ENCODE measurements at places on chromosomes 1 and 21.

DNA sequence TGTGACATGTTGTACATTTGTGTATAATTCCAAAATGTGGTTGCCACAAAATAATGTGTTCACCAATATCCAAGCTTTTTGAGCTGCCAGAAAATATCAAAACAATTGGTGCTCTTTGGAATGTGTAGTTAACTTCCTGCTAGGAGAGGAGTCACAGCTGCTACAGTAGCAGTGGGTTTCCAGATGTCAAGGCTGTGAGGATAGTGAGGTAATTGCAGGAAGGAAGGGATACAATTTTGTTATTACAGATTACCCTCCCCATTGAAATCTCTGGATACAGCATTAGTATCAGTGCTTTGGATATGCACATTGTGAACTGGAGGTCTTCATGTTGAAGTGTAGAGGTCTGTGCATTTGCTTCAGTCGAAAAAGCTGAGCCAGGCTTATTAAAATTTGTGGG lies 253.2 kb downstream of the PTPRC start:
- no peak for DNase-seq

DNA sequence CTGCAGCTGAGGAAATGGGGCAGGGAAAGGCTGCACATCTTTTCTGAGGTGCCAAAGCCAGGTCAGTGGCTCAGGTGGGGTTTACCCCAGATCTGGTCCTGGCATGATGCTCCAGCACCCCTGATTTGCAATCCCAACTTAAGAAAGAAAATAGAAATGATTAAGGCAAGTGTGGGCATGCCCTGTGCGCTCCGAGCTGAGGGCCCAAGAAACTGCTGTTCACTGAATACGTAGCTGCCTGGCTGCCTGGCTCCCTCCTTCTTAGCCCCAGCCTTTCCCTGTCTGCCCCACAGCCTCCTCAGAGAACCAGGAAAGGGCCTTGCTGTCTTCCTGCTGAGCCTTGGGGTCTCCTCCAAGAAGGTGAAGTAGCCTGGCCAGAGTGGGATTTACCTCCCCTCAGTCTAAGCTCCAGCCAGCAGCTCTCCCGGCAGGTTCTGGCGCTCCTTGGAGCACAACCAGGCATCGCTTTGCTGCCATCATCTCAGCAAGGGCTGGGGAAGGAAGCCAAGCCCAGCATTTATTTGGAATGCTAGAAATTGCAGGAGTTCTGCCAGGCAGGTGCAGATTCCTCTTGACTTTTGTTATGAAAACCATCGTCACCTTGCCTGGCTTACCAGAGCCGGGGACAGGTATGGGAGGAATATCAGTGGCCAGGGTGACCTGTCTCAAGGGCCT lies 51.3 kb upstream of the SELENON start:
- DNase-seq, result no peak

- no peak for DNase-seq
Measured at GRCh38 chr21:37582590-37582989, 216.0 kb downstream of the DYRK1A start.

- no peak for DNase-seq
Measured at GRCh38 chr1:41465741-41466140, 18.7 kb downstream of the EDN2 start.

DNA sequence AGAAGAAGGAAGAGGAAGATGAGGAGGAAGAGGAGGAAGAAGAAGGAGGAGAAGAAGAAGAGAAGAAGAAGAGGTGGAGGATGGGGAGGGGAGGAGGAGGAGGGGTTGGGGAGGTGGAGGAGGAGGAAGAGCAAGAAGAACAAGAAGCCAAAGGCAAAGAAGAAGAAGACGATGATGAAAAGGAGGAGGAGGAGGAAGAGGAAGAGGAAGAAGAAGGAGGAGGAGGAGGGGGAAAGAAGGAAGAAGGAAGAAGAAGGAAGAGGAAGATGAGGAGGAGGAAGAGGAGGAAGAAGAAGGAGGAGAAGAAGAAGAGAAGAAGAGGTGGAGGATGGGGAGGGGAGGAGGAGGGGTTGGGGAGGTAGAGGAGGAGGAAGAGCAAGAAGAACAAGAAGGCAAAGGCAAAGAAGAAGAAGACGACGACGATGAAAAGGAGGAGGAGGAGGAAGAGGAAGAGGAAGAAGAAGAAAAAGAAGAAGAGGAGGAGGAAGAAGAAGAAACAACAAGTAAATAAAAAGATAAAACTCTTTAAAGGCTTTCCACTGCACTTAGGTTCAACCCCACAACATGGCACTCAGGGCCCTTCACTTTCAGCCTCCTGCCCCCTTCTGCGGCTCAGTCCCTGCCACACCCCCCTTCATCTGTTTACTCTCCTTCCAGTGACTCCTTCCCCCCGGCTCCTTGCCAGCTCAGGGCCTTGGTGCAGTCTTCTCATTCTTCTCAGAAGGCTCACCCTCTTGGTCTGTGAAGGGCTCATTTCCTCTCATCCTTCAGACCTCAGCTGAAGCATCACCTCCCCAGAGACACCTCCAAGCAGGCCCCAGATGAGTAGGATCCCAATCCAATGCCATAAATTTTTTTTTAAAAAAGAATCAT lies 114.0 kb downstream of the KCNN3 start:
- no peak for DNase-seq

DNA sequence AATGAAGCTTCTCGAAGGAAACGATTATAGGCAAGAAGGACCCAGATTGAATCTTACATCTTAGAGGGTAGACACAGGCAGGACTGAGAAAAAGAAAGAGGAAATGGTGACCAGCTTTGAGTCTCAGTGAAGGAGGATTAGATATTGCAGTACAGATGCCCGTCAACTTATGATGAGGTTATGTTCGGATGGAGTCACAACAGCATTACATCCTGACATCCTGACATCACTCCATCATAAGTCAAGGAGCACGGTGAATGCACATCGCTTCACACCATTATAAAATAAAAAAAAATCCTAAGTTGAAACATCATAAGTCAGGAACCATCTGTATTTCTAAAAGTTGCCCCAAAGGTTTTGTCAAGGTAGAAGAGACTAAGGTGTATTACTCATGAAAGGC lies 312.3 kb upstream of the PLXNA2 start:
- no peak for DNase-seq

DNA sequence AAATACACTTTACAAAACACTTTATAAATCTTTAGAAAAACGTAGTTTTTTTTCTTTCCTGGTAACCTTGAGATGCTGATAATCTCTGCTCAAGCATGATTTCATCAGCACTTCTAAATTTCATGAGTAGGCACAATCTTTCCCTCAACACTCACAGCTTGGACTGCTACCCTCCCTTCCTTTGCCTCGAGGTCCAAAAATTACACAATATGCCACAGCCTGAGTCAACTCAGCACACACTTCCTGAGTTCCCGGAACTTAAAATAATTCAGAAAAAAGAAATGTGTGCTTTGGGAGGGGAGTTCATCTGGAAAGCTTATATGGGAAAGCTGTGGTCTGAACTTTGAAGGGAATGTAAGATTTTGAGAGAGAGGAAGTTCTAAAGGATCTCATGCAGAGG lies 5.9 kb downstream of the CLCA2 start:
- DNase-seq, result no peak

DNA sequence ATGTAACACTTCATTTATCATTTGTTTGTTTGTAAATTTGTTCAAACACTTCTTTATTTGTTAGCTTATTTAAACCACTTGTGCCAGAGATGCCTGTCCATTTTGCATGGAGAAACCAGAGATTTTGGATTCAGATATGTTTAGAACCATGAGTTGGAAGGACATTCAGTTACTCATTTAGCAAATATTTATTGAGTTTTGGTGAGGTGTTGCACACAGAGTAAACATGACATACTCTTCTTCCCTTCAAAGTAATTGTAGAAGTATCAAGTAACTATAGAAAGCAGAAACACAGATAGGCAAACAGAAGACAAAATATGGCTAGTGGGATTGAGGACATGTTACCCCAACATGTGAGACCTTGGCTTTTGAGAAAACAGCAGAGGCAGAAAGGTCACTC lies 136.8 kb upstream of the USP25 start:
- DNase-seq, result no peak

- DNase-seq, result no peak
Measured at GRCh38 chr1:12090326-12090725, 27.2 kb downstream of the TNFRSF8 start.

- DNase-seq, result no peak
Measured at GRCh38 chr1:246659594-246660140, 64.5 kb upstream of the SCCPDH start.

- DNase-seq, result no peak
Measured at GRCh38 chr1:41813755-41814745, 104.7 kb downstream of the HIVEP3 start.

GRCh38 chr1:231534703-231535159 lies 6.3 kb downstream of the TSNAX start:
- no peak for DNase-seq

DNA sequence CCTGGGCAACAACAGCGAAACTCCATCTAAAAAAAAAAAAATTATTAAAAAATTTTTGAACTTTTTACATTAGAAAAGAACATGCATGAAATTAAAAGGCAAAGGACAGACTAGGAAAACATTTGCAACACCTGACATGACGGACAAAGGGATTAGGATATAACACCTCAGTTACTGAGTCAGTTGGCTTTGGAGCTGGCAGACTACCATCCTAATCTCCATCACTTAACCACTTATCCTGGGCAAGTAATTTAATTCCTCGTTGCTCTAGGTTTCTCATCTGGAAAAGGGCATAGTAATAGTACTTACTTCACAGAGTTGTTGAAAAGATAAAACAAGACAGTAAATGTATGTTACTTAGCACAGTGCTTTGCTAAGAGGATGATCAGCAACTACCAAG lies 11.9 kb downstream of the HECTD3 start:
- no peak for DNase-seq

DNA sequence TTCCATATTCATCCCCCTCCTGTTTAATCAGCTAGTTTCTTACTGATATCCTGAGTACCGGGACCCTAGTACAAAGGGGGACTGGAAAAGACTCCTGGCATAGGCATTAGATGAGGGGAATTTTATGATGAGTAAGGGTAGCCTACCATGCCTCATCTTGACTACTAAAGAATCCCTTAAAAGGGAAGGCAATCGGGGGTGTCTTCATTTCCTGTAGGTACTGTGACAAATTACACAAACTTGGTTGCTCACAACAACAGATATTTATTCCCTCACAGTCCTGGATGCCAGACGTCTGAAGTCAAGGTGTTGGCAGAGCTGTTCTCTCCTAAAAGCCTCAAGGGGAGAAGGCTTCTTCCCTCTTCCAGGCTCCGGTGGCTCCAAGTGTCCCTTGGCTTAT lies 28.9 kb upstream of the RUNX1 start:
- no peak for DNase-seq

- no peak for DNase-seq
Measured at GRCh38 chr1:156122519-156123355, 8.2 kb downstream of the LMNA start.

GRCh38 chr21:30072496-30072895 lies 94.1 kb downstream of the CLDN17 start:
- no peak for DNase-seq

DNA sequence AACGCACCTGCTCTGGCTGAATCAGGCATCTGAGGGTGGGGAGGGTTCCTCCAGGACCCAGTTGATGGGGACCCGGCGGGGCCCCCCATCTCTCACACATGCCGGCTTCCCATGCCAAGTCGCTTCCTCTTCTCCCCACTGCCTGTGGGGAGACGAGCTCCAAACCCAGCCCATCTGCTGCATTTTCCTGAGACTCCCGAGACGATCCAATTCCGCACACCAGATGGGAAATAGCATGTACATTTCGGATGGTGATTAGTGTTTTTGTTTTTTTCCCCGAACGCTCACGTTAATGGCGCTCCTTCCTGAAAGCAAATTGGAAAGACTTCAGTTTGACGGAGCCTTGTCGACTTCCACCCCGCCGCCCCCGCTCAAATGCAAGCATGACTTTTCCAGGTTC lies 13.2 kb upstream of the GRIK3 start:
- DNase-seq, result no peak

DNA sequence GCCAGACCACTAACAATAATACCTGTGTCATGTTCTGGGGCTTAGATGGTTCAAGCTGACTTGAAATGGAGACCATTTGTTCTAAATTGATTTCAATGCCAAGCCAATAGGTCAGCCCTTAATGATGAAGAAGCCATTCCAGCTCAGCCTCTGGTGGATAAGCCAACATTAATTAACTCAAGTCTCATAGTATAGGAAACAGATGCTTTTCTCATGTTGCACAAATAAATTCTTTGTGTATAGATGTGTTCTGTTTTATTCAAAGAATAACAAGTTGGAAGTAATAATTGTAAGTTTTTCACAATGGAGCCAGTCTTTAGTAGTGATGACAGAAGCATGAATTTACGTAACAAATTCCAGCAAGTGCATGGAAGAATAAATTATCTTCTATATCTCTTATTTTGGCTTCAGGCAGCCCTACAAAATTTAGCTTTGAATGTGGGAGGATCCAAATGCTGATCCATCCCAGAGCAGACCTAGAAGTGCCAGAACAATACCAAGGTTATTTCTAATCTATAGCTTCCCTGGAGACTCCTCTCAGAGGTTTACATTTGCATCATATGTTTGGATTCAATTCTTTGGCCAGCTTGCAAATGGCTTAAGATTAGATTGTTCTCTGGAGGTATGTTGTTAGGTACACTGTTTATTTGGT lies 42.2 kb upstream of the C1orf105 start:
- DNase-seq, result no peak

GRCh38 chr1:232943679-232944252 lies 6.6 kb upstream of the NTPCR start:
- DNase-seq, result no peak

DNA sequence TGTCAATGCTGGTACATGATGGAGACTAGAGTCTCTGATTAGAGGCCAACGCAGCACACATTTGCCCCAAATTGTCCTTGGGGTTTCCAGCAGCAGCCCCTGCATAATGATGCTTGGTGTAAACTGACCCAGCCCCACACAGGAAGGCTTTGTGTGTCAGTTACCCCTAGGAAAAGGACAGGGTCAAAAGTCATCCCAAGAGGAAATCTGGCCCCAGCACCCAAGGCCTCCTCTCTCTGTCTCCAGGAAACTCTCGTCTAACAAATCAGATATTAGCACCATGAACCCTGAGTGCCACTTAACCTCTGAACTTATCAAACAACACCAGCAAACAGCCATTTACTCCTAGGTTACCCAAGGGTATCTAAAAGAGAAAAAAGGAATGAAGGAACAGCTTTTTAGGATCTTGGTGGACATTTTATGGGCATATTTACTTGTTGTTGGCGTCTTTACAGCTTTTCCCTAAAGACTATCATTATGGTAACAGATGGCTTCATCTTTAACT lies 84.5 kb downstream of the PSMG1 start:
- DNase-seq, result no peak

DNA sequence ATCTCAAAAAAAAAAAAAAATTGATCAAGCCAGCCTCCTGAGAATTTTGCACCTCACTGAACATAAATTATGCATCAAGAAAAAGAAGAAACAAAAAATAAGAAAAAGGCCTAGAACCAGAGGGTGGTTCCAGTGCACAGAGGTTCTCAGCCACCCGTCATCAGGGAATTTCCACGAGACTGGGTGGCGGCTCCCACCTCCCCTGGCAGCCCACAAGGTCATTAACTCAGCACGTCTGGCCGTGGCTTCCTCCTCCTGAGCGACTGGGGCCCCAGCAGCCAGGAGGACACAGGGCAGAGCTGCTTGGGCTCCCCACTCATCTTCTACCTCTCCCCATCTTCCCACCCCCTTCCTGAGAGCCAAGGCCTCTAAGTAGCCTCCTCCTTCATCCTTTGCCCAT lies 15.7 kb upstream of the TMEM51 start:
- DNase-seq, result no peak
